ENCODE measurements at places on chromosomes 4 and X. TPM values are rescaled to one million over a fixed set of nuclear protein-coding genes. Genes with fewer than 3 reads are reported as not detected.

SERPINA7 gene
- total RNA-seq = not detected

P2RY4 gene
- not detected for total RNA-seq

ASB9 gene
- total RNA-seq = not detected

GPC3 gene
- 106 TPM for total RNA-seq

DNA sequence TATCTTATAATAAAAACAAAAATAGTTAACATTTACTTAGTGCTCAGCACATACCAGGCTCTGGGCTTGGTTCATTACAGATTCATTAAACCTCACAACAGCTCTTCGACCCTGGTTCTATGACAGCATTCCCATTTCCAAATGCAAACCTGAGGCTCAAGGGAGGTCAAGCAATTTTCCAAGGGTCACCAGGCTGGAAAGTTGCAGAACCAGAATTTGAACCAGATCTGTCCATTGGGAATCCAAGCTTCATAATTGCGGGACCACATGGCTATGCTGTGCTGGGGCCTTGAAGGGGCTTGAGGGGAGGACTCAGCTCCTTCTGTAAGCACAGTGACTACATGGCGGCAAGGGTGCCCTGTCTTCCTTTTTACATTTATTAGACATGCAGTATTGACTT lies 197.3 kb upstream of the LNX1 start:
- H3K27me3 ChIP-seq = no peaks in the 10 kb centered on the region
- H3K27ac ChIP-seq = no peak overlapping the region
- no peak for DNase-seq
- no peaks in the 10 kb centered on the region for H3K4me1 ChIP-seq

- H3K27ac ChIP-seq = no peak within 1 kb of the TSS
- no peaks in the 10 kb centered on the region for H3K36me3 ChIP-seq
- peak; percentile 40 for DNase-seq
- no peaks in the 10 kb centered on the region for H3K4me1 ChIP-seq
- peaks cover 84% of the 10 kb centered on the region for H3K27me3 ChIP-seq
Observed at GRCh38 chr4:80266253-80266901, at the start of gene FGF5. Gene FGF5 (plus strand): TSS chr4:80266664. CDS start chr4:80266825, 161 bp downstream.

DNA sequence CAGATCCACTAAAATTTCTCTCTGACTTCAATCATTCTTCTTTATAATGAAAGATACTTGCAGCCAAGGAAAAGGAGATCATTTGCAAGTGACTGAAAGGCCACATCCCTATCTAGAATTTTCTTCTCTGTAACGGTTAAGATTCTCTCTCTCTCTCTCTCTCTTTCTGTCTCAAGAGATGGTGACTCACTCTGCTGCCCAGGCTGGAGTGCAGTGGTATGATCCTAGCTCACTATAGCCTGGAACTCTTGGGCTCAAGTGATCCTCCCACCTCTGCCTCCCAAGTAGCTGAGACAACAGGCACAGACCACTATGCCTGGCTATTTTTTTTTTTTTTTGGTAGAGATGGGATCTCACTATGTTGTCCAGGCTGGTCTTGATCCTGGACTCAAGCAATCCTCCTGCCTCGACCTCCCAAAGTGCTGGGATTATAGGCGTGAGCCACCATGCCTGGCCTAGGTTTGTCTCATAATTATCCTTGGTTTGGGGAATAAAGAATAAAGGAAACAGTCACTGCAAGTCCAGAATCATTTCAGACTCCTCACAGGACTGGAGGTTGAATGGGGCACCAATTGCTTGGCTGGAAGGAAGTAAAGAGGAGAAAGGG lies 33.3 kb upstream of the GALNT7 start:
- H3K4me1 ChIP-seq = peaks cover 3% of the 10 kb centered on the region
- DNase-seq = no peak
- H3K27ac ChIP-seq = no peak overlapping the region

GRCh38 chrX:18410038-18410437 lies 15.4 kb upstream of the CDKL5 start:
- no peak for DNase-seq
- no peaks in the 10 kb centered on the region for H3K27me3 ChIP-seq
- H3K27ac ChIP-seq = no peak overlapping the region
- no peaks in the 10 kb centered on the region for H3K36me3 ChIP-seq
- no peaks in the 10 kb centered on the region for H3K4me1 ChIP-seq
- H3K4me3 ChIP-seq = no peak overlapping the region

Measured in H9 (cell line).